ENCODE measurements at places on chromosomes 3 and 15.

DNA sequence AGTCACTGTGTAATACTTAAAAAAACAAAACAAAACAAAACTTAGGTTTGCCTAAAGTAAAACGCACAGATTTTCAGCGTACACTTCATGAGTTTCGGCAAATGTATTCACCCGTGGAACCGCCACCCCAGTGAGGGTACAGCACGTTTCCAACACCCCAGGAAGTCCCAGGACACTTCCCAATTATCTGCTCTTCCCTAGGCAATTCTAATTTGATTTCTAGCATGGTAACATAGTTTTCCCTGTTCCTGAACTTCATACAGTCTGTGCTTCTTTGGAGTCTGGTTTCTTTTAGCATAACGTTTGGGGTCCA, 497 bp upstream of the CLASP2 start:
- no peak for DNase-seq

DNA sequence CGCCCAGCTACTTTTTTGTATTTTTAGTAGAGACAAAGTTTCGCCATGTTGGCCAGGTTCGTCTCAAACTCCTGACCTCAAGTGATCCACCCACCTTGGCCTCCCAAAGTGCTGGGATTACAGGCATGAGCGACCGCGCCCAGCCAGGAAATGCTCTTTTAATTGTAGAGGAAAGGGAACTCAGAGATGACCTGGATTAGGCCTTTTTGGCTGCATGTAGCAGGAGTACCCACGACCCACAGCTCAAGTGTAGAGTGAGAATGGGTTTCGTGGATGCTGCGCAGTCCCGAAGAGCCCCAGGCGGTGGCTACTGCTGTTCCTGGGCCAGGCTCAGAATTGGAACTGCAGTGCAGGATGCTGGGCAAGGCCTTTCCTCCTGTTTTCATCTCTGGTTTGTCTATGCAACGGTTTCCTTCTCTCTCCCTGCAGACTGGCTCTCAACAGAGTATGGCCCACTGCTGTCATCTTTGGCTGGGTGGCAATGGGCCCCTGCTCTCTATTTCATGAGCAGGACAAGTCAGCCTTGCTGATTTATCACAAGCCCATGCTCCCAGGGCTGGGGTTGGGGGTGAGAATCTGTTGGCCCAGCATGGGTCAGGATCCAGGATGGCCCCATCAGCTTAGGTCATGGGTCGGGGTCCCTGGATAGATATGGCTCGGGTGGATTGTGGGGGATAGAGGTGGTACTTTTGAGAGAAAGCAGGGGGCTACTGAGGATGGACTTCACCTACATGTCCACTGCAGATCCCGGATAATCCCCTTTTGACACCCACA, 51.2 kb downstream of the GASK1A start:
- no peak for DNase-seq

DNA sequence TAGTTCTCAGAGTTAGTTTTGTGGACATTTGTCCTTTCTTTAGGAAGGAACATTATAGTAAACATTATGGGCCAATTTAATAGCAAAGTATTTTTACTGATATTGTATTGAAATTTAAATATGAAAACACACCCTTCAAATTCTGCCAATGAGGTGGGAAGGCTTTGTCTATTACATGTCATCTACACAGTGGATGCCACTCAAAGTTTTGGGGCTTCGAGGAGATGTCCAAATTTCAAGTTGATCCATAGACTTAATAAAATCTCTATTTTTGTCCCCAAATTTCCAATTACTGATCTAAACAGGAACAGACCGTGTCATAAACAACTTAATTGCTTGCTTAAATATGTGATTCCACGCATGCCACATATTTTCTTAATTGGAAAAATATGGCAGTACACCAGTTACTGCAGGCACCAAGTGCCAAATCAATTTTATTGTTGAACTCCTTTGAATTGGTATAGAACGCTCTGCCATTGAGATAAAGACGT, 1.7 kb downstream of the SHOX2 start:
- no peak for DNase-seq

DNA sequence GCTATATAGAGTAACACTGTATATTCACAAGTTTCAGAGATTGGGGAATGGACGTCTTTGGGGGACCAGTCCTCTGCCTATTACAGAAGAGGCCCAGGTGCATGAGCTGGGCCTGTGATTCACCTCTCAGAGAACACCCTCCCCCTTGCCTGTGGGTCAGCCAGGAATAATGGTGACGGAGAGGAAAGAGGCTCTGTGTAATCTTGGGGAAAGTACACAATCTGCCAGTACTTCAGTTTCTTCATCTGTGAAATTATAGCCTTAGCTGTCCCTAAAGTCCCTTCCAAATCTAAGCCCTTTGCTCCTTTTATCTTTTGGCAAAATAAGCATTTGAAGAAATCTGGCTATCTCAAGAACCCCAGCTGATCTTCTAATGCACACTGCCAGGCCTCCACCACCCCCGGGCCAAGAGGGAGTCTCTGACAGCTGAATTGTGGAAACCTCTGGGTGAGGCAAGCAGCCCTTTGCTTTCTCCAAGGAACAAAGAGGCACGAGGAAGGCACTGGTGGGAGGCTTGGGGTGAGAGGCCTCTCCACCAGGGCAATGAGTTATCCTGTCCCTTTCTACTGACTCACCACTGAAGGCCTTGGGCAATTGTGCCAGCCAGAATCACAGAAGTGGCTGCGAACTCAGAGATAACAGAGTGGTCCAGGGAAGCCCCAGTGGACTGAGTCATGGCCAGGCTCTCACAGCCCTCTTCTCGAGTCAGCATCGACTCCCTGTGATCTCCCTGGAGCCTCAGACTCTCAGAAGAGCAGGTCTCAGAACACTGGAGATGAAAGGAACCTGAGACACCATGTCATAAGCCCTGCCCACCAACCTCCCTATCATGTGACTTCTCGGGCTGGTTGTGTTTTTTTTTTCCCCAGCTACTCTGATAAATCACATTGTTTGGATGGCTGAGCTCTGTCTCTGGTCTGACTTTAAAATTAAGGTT, 31.8 kb downstream of the CCNL1 start:
- DNase-seq = no peak

- DNase-seq = no peak
Measured at GRCh38 chr3:24201301-24201700, 256.2 kb downstream of the NR1D2 start.

DNA sequence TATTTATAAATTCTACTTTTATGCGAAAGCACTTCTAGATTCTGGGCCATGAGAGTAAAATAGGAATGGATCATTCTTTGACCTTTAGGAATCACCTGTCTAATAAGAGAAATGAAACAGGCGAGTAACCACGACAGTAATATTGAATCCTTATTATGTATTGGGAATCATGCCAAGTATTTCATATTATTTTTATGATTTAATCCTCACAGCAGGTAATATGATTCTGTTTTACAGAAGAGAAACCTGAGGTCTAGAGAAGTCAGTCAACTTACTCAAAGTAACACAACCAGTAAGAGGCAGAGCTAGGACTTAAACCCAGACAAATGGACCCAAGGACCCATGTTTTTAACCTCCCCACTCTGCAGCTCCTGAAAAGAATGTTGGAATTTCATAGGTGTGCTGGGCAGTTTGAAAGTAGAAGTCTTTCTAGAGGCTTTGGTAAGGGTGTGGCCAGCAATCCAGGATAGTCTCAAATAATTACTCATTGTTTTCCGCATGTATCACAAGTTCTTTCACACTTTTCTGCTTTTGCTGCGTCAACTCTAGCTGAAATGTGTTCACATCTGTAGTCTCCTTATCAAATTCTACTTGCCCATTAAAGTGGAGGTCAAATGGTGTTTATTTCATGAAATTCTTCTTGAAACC, 181.7 kb downstream of the TPRG1 start:
- no peak for DNase-seq

GRCh38 chr15:71808311-71809020, 1.9 kb upstream of the NR2E3 start:
- DNase-seq = no peak

DNA sequence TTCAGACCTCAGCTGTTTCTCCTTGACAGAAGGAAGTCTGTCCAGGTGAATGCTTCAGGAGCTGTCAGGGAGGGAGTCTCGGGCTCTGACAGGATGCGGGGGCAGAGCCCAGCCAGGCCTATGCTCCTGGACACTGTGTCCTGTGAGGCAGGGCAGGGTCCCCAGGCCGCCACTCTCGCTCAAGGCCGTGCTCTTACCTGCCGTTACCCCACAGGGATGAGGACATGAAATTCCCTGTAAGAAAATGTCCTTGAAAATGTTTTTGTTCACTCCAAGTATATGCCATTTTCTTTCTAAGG, 63.9 kb downstream of the BOC start:
- no peak for DNase-seq

Data from cerebellar nuclear complex (tissue), 1 donor.